Mammary epithelial cell (primary cell): ENCODE measurements at places on chromosomes 6 and 20. TPM values are rescaled to one million over a fixed set of nuclear protein-coding genes. Genes with fewer than 3 reads are reported as not detected.

OR5V1 gene
- total RNA-seq, result not detected

MTFR2 gene
- 2.8 and 7.3 TPM in 2 replicates for total RNA-seq

SUPT3H gene
- 7.3 TPM for total RNA-seq

RAET1E gene
- total RNA-seq, result 13.7 and 15.0 TPM in 2 replicates

OSER1 gene
- total RNA-seq, result 18.5 TPM

TDRD6 gene
- total RNA-seq, result 0.50 TPM

PRICKLE4 gene
- 1.7 TPM for total RNA-seq

MSH5 gene
- total RNA-seq, result 9.3 TPM

HELZ2 gene
- 19.0 TPM for total RNA-seq

SLC16A10 gene
- total RNA-seq, result not detected in 2 replicates

PLN gene
- not detected in 2 replicates for total RNA-seq

VGLL2 gene
- not detected in 2 replicates for total RNA-seq

PSMG4 gene
- total RNA-seq, result 29.9 and 38.3 TPM in 2 replicates

PDE7B gene
- 0.50 TPM for total RNA-seq

NKAPL gene
- total RNA-seq, result 1.0 TPM

ITPA gene
- 68.7 and 71.9 TPM in 2 replicates for total RNA-seq

SYCP2L gene
- not detected in 2 replicates for total RNA-seq

PPIL6 gene
- 0.61 and 2.2 TPM in 2 replicates for total RNA-seq

MOXD1 gene
- 3.0 and 3.6 TPM in 2 replicates for total RNA-seq

WFDC2 gene
- 4.7 TPM for total RNA-seq

FOXP4 gene
- total RNA-seq, result 16.0 and 19.2 TPM in 2 replicates
